Omental fat pad (tissue), 4 donors: ENCODE measurements at places on chromosomes 11 and 22.
A peak's percentile ranks its signal among the peaks of the same experiment; 100 is the strongest.

GRCh38 chr11:127564810-127565209 is 564.2 kb upstream of the KIRREL3 start:
- no peak for DNase-seq

- DNase-seq, result no peak
Measured at GRCh38 chr11:101341578-101341977, 212.0 kb upstream of the PGR start.

GRCh38 chr22:36028646-36029405 is at the start of gene RBFOX2:
RBFOX2 (minus strand) TSS chr22:36028824; CDS start chr22:36028425, 399 bp downstream.
- peak; percentile 89 for DNase-seq

DNA sequence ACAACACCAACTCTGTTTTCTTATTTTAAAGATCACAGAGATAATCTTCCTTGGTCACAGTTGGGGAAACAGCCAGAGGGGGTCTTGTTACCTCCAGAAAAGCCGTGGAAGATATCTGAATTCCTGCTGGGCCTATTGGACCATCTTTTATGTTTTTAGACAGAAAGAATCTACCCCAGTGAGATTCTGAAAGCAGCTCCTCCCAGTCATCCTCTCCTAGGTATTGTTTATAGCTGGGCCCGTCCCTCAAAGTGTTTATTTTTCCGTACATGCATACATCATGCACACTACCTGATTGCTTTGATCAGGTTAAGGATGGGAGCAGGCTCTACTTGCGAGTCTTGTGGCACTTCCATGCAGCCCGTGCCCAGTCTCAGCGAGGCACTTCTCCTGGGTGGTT is 742.4 kb downstream of the NTM start:
- DNase-seq, result no peak

DNA sequence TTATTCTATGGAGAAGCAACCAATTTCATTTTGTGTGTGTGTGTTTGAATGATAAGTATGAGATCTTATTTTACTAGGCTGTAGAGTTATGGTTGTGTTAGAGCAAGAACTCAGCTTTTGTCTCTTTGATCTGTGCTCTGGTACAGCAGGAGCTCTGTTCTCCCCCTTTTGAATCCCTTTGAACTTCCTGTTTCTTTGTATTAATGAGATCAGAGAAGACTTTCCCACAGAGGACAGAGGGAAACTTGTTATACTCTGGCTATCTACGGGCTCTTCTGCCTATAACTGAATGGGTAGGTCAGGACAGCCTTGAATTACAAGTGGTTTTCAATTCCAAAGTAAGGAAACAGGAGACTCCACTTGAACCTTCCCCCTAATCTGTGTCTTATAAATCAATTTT is 1015.0 kb upstream of the RAG2 start:
- DNase-seq, result no peak

DNA sequence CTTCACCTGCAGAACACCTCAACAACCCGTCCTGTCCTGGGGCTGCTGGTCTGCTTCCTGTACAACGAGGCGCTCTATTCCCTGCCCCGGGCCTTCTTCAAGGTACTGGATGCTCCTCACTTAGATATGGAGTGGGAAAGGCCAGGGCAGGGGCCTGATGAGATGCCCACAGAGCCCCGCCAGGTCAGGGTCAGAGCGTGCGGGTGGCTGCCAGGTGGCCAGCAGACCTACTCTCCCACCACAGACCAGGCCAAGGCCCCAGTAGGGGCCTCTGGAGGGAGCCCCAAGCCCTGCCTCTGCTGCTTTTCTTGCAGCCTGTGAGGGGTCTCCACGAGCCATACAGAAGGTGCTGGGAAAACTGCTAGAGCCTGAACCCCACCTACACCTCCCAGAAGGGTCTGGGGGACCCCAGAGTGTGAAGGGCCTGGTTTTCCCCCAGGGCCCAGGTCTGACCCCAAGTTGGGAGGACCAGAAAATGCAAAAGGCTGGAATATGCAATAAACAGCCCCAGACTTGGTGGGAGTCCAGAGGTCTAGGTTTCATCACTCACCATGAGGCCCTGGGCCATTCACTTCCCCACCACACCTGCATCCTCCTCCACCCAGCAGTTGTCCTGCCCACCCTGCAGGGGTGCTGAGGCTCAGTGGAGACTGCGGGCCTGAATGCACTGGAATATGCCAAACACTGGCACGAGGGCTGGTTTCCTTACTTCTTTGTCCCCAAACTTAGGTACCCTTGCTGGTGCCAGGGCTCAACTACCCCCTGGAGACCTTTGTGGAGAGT is 14.7 kb downstream of the ZDHHC24 start:
- DNase-seq, result no peak
